M059J (cell line): ENCODE measurements at places on chromosomes 3 and 15.

DNA sequence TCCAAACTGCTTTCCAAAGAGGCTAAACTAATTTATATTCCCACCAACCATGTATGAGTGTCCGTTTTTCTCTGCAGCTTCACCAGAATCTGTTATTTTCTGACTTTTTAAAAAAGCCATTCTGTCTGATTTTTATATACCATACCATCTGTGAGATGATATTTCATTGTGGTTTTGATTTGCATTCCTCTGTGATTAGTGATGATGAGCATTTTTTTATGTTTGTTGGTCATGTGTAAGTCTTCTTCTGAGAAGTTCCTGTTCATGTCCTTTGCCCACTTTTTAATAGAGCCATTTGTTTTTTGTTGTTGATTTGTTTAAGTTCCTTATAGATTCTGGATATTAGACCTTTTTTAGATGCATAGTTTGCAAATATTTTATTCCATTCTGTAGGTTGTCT lies 179.4 kb upstream of the ALCAM start:
- peak; percentile 17 for DNase-seq

DNA sequence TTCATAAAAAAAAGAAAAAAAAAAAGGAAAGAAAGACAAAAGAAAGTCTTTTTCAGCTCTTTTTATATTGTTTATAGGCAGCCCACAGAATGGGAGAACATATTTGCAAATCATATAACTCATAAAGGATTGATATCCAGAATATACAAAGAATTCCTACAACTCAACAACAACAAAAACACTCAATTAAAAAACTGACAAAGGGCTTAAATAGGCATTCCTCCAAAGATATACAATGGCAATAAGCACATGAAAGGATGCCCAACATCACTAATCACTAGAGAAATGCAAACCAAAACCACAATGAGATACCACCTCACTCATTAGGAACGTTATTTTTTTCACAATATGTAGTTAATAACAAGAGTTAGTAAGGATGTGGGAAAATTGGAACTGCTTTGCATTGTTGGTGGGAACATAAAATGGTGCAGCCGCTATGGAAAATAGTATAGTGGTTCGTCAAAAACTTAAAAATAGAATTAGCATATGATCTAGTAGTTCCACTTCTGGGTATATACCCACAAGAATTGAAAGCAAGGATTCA lies 54.2 kb upstream of the CMTM8 start:
- DNase-seq = peak; percentile 74

- peak; percentile 9 for DNase-seq
Observed at GRCh38 chr15:100601163-100601562, 821 bp downstream of the LINS1 start.

GRCh38 chr3:100169201-100169920 lies 55.1 kb upstream of the FILIP1L start:
- DNase-seq = no peak

DNA sequence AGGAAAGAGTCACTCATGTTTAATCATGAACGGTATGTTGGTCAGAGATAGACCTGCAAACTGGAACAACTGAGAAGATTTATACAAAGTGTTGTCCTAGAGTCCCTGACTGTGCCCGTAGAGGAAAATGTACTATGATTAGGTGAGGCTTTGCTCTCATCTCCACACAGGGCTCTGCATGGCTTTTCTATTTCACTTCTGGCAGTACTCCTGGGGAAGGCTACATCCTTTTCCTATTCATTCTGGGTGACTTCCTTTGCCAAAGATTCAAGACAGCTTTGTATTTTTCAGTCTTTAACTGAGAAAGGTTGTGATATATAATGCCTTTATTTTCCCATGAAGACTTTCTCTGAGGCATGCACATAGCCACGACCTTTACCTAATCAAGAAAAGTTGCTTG lies 414.7 kb downstream of the ZBTB20 start:
- DNase-seq = no peak

DNA sequence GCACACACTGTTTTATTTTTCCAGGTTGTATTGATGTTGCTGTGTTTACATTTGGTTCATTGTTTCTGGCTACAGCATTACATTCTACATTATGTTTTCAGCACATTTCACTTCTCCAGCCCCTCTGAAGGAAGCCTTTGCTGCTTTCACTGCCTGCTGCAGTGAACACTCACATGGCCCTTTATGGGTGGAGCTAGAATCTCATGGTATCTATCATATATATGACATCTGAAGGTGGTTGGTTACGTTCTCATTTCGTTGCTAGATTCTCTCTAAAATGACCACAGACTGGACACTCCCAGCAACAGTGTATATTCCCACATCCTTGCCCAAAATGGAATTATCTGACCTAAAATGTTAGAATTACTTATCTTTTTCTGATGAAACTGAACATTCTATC lies 35.2 kb upstream of the CTDSPL start:
- DNase-seq = no peak
